Stimulated activated CD4-positive, alpha-beta T cell treated with anti-CD3 and anti-CD28 coated beads, Interleukin-1b, Interleukin-23, amount 100 ng/mL, for 1 hour (primary cell): ENCODE measurements at places on chromosomes 6 and 20.

- no peak for DNase-seq
These were observed 123.5 kb upstream of the CST7 start for GRCh38 chr20:24825591-24825990.

GRCh38 chr6:41502566-41502916 lies 43.6 kb upstream of the FOXP4 start:
- no peak for DNase-seq

- DNase-seq: no peak
These were observed 27.1 kb downstream of the F13A1 start for GRCh38 chr6:6293317-6293716.

GRCh38 chr6:1105833-1106400 lies 206.0 kb upstream of the FOXQ1 start:
- DNase-seq: no peak
